Myocyte (in vitro differentiated cells): ENCODE measurements at places on chromosomes 1 and 21. TPM values are rescaled to one million over a fixed set of nuclear protein-coding genes. Genes with fewer than 3 reads are reported as not detected.

GRCh38 chr1:232367293-232367692 is 262.6 kb downstream of the SIPA1L2 start:
- peak; percentile 57 for DNase-seq

- no peak for DNase-seq
These were observed at the start of gene ACKR1 for GRCh38 chr1:159204161-159205141. Gene ACKR1, plus strand, starts transcription at chr1:159204875. Its CDS starts 85 bp downstream, at chr1:159204960.

The KRTAP12-3 gene
- not detected in 2 replicates for total RNA-seq

DNA sequence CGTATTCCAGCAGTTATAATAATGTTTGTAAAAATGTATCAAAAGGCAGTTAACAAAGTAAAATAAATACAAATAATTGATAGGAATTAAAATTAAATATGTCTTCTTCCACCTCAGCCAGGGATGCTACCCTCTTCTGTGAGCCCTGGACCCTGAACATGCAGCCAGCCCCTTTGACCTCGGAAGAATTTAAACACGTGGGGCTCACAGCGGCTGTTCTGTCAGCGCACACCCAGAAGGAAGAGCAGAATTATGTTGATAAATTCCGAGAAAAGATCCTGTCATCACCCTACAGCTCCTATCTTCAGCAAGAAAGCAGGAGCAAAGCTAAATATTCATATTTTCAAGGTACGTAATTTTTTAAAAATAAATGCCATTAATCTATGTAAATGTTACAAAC is 26.5 kb downstream of the UTS2 start:
- DNase-seq, result no peak

DNA sequence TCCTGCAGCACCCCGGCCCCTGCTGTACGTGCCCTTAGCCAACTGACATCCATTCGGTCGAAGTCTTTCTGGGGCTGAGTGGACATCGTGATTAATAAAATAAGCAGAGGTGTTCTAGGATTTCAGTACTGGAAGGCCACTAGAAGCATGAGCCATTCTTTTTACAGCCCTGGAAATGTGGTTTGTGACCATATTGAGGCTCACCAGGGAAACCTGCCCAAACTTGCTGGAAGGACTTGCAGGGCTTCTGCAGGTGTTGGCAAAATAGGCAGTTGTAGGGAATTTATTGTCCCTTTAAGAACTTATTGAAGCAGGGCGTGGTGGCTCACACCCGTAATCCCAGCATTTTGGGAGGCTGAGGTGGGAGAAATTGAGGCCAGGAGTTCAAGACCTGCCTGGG is 80.8 kb downstream of the DOP1B start:
- no peak for DNase-seq

DNA sequence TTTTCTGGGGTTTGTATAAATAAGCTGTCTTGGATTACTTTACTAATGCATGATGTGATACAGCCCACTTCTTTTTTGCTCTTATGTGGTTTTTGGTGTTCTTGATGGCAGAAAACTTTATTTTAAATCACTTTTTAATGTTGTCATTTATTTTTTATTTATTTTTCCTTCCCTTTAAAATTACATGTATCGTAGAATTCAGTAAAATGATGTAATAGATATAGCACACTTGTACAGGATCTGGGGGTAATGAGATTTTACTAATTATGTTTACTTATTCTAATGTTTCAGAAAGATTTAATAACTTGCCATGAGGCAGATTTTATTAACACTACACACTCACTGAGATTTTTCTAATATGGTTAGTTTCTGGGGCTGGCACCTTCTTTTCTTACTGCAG is 701 bp upstream of the B3GALT2 start:
- DNase-seq, result no peak

GRCh38 chr1:51070011-51070410 is 32.0 kb upstream of the C1orf185 start:
- no peak for DNase-seq

DNA sequence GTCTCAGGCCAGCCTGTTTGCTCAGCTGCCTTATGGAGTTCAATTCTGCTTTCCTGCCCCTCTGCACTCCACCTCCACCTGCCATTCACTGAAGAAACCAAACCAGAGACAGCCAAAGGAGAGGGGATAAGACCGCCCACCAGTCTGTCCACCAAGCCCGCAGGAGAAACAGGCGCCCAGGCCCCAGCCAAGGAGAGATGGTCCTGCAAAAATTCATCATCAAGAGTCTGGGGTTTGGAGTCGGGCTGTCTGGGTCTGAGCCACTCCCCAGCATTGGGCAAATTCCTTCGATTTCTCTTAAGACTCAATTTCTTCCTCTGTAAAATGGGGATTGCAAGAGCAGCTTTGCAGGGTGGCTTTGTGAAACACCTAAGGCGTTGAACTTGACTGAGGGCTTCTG is 121.4 kb upstream of the RUNX3 start:
- no peak for DNase-seq

The PERM1 gene
- 1.4 TPM in 1 of 2 replicates, not detected in the other for total RNA-seq

DNA sequence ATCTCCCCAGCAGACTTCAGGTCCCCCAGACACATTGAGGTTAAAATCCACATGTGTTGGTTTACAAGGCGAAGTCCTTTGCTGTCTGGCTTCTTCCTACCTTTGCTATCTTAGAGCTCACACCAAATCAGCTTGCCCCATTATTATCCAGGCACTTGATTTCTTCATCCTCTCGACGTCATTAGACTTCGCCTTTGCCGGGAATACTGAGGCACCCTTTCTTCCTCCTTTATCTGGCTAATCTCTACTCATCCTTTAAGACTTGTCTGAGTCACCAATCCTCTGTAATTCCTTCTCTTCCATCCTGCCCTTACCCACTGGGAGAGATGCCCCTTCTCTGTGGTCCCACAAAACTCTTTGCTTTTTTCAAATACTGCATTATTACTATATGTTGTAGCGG is 9.2 kb upstream of the XCL2 start:
- DNase-seq, result no peak

- no peak for DNase-seq
These were observed 1.5 kb downstream of the S100PBP start for GRCh38 chr1:32818804-32819541.

The KIF14 gene
- 0.19 and 0.36 TPM in 2 replicates for total RNA-seq

The PYCR2 gene
- 58.1 and 61.4 TPM in 2 replicates for total RNA-seq

- DNase-seq, result no peak
These were observed 278.6 kb downstream of the SIPA1L2 start for GRCh38 chr1:232351335-232351734.

GRCh38 chr21:37342046-37342632 is 24.4 kb upstream of the DYRK1A start:
- DNase-seq, result no peak

The KCNK1 gene
- not detected in 2 replicates for total RNA-seq

DNA sequence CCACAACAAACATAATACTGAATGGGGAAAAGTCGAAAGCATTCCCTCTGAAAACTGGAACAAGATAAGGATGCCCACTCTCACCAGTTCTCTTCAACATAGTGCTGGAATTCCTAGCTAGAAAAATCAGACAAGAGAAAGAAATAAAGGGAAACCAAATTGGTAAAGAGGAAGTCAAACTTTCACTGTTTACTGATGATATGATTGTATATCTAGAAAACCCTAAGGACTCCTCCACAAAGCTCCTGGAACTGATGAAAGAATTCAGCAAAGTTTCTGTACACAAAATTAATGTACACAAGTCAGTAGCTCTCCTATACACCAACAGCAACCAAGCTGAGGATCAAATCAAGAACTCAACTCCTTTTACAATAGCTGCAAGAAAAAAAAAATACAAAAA is 6.9 kb upstream of the F13B start:
- DNase-seq, result no peak

GRCh38 chr1:211932231-211932932 is 101.8 kb upstream of the LPGAT1 start:
- peak; percentile 98 for DNase-seq

The MROH9 gene
- 0.16 TPM in 1 of 2 replicates, not detected in the other for total RNA-seq

DNA sequence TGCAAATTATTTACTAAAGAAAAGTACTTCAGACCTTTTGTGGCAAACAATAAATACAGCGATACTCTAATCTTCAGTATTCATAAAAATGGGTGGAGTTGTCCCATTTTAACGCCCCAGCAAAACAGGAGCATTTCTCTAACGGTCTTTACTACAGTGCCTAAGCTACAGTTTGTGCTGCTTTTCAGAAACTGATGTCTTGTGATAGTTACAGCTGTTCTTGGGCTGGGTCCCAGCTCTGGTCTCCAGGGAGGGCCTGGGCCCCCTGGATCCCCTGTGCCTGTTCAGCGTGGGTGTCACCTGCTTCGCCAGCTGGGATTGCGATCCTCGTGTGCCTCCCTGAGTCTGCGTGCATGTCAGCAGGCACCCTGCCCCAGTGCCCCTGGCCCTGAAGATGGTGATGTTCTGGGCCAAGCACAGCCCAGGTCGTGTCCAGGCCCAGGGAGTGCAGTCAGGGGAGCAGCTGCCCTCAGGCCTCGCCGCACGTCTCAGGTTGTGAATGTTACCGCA is 64.0 kb upstream of the DIP2A start:
- peak; percentile 32 for DNase-seq

DNA sequence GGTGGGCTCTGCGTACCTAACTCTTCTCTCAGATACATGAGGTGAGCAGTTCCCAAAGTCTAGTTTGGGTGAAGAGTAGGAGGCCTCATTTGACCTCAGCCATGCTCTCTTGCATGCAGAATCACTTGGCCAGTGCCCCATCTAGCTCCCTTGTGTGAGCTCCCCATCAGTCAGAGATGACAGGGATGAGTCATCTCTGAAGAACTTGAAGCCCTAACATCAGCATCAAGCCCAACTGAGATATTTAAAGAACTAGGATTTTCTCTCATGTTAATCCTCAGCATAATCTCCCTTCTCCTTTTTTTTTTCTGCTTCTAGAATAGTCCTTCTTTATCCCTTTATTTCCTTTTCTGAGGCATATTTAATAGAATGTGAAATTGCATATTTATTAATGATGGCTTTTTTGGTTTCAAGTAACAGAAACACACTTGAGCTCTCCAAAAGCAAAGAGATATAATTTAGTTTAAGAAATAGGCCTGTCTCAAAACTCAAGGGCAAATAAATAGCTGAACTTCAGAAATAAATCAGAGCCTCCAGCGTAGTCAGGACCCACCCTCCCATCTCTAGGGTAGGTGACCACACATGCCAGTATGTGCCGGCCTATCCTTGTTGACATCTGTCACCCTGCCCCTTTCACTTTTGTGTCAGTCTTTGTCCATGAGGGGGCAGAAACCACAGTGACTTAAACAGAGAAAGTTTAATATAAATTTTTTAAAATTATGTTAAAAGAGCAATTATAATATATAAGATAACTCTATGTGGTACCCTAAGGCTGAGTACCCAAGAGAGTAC is 112.3 kb downstream of the TSEN15 start:
- peak; percentile 84 for DNase-seq

DNA sequence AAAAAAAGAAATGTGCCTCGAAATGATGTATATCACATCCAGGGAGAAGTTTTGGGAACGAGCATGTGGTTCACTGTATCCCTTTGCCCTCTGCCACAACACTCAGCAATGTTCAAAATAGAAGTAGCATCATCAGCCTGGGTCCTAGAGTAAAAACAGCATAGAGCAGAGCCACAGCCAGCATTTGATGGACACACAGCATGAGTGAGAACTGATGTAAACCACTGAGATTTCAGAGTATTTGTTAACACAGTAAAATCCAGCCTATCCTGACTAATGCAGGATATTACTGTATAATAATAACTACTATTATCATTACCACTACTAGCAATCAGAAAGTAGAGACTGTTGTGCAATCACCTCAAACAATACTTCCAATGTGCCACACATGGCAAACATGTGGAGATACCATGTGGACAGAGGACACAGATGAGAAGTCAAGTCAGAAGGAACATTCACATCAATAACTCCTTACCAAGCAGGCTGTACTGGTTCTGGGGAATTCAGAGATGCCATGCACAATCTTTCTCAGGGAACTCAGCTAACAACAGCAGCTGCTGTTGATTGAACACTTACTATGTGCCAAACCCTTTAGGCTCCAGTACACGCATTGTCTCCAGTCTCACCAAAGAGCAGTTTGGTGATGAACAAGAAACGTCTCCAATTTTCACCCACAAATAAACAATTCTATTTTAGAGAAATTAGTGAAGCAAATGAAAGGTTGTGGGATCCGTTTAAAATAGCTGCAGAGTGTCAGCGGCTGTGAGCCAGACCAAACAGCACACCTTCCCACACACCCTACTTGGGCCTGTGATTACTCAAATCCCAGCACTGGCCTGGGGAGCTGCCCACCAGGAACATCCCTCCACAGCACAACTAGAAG is 16.6 kb upstream of the GFI1 start:
- no peak for DNase-seq

- DNase-seq, result no peak
These were observed 50.2 kb downstream of the EEIG2 start for GRCh38 chr1:108610073-108610472.

The ALX3 gene
- not detected in 2 replicates for total RNA-seq

DNA sequence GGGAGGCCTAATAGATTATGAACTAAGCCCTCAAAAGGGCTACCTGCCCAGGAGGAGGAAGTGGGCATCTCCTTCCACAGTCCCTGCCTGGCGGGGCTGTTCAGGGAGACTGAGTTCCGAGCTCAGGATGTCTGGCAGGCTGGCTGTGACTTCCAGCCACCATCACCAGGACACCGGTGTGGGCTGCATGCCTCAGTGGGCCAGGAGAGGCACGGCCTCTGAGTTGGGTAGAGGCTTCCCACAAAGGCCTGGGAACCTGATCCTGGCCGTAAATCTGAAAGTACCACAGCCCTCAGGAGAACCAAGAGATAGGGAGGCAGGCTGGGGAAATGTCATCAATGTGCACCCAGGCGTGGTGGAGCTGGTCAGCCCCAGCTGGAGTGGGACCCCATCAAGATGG is 29.1 kb downstream of the NTPCR start:
- DNase-seq, result no peak

GRCh38 chr1:160807738-160808137 is 11.8 kb downstream of the LY9 start:
- no peak for DNase-seq
